ENCODE measurements at places on chromosomes 6 and 20.

GRCh38 chr6:106927531-106928398 is 46.8 kb downstream of the CD24 start:
- no peak for DNase-seq

GRCh38 chr6:120083186-120083585 is 733.6 kb upstream of the MAN1A1 start:
- no peak for DNase-seq

GRCh38 chr6:104958178-104959025 is 1.5 kb downstream of the LIN28B start:
- no peak for DNase-seq

- no peak for DNase-seq
Measured at GRCh38 chr6:39852324-39852723, 60.1 kb downstream of the DAAM2 start.

GRCh38 chr6:43376551-43376981 is 7.1 kb upstream of the ZNF318 start:
- DNase-seq = no peak

- no peak for DNase-seq
Measured at GRCh38 chr6:31401403-31401802, 2.0 kb upstream of the MICA start.

GRCh38 chr6:159973406-159973805 is 4.5 kb downstream of the IGF2R start:
- DNase-seq = no peak

DNA sequence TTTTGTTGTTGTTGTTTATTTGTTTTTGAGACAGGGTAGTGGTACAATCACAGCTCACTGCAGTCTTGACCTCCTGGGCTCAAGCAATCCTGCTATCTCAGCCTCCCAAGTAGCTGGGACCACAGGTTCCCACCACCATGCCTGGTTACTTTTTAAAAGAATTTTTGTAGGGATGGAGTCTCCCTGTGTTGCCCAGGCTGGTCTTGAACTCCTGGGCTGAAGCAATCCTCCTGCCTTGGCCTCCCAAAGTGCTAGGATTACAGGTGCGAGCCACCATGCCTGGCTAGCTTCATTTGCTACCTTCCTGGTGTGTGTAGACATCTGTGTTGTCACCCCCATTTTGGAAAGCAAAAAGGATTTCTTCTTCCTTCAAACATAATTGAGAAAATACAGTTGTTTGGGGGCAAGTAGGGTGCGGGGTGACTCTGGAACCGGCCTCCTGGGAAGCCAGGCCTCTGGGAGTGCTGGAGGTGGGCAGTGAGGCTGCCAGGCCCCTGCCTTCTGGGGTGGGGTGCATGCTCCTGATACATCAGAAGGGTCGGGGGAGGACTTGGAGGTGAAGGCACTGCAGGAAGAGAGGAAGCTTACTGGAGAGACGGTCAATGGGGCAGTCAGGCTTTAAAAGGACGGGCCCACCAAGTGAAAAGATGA is 28.4 kb downstream of the SYNJ2 start:
- no peak for DNase-seq

GRCh38 chr20:1944345-1945091 is 49.3 kb downstream of the SIRPA start:
- DNase-seq = no peak

GRCh38 chr6:31906122-31906521 is 4.2 kb upstream of the ZBTB12 start:
- DNase-seq = no peak

GRCh38 chr6:32589596-32590449 is at the start of gene HLA-DRB1:
Gene HLA-DRB1 (minus strand): TSS chr6:32589848. CDS start chr6:32589742, 106 bp downstream.
- DNase-seq = no peak

GRCh38 chr20:15555913-15556312 is 1017.3 kb downstream of the KIF16B start:
- no peak for DNase-seq

DNA sequence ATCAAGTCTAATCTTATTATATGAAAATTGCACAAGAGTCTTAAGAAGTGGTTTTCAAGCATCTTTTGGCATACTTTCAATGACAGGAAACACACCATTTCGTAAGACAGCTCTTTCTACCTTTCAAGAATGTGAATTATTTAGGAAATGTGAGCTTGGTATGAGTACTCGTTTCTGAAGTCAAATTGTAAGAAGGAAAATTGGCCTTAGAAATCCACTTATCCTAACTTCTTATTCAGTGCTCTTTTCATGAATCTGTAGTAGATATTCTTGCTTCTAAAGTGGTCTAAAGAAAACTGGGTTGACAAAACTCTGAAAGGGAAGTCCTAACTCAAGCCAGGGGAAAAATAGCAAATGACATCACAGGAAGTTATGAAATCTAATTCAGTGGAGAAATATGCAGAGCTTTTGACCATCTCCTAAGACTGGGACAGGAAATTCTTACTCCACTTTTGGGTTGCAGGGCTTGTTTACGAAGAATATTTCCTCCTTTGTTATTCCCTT is 38.5 kb upstream of the OGFRL1 start:
- no peak for DNase-seq

GRCh38 chr6:33694401-33694931 is 17.0 kb downstream of the UQCC2 start:
- DNase-seq = no peak

GRCh38 chr6:135021310-135022049 is 33.1 kb downstream of the HBS1L start:
- DNase-seq = no peak

GRCh38 chr20:41003143-41003935 is 25.3 kb upstream of the TOP1 start:
- no peak for DNase-seq

GRCh38 chr20:25632940-25633790 is 9.4 kb upstream of the NANP start:
- no peak for DNase-seq

DNA sequence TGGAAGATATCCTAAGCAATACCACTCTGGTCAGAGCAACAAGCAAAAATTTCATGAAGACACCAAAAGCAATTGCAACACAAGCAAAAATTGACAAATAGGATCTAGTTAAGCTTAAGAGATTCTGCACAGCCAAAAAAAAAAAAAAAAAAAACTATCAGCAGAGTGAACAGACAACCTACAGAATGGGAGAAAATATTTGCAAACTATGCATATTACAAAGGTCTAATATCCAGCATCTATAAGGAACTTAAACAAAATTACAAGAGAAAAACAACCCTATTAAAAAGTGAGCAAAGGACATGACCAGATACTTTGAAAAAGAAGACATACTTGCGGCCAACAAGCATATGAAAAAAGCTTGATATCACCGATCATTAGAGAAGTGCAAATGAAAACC is 20.0 kb upstream of the AHI1 start:
- no peak for DNase-seq

GRCh38 chr6:11917951-11918738 is 94.0 kb upstream of the HIVEP1 start:
- no peak for DNase-seq

DNA sequence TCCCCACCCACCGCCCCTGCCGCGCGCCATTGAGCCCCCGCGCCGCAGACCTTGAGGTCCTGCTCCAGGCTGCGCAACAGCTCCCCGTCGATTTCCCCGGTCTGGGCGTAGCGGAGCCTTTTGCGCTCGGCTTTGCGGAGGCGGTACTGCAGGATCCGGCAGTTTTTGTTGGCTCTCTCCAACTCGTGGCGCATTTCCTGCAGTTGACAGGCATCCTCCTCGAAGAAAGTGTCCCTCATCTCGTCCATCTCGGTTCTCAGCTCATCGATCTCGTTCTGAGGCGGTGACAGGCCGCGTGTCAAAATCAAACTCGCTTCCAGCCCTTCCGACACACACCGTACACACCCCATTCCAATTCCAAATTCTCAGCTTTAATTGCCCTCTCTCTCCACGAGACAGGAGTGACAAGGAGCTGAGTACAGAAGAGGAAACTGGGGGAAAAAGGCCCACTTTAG is 4.3 kb downstream of the MTCL3 start:
- DNase-seq = no peak

Measured in NCI-H187 treated with DMSO at 0.1 percent for 48 hours (cell line).